Activated CD4-positive, alpha-beta T cell treated with anti-CD3 and anti-CD28 coated beads, Interleukin-2, amount 10 ng/mL, durations not matched to agents 24 days and 14 days (primary cell): ENCODE measurements at places on chromosomes 11 and 22.

- DNase-seq: no peak
These were observed 3.8 kb downstream of the PCNX3 start for GRCh38 chr11:65619281-65619928.

- DNase-seq: no peak
These were observed 88.7 kb downstream of the GALNT18 start for GRCh38 chr11:11533057-11533456.

DNA sequence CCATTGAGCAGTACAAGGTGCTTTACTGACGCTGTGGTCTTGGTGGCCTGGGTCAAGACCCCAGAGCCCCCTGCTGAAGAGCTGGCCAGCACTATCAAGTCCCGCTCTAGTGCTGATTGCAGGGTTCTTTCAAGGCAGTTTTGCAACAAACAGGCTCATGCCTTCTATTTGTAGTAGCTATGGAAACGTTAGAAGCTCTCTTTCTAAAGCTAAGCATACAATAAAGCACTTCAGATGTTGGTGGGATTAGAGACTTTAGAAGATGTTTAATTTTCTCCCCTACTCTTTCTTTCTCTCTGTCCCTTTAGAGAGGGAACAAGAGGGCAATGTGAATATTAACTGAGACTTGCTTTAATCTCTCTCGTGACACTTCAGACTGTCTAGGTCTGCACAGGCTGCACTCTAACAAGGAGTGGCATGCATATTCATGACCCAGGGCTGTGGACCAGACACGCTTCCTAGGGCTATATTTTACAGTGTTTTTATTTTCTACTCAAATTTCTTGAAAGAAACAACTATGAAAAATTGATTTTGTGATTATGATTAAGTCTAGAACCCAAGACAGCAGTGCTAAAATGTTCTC lies 138.6 kb downstream of the WNT7B start:
- DNase-seq: no peak

- no peak for DNase-seq
These were observed 77.4 kb upstream of the TMEM45B start for GRCh38 chr11:129738242-129738641.

DNA sequence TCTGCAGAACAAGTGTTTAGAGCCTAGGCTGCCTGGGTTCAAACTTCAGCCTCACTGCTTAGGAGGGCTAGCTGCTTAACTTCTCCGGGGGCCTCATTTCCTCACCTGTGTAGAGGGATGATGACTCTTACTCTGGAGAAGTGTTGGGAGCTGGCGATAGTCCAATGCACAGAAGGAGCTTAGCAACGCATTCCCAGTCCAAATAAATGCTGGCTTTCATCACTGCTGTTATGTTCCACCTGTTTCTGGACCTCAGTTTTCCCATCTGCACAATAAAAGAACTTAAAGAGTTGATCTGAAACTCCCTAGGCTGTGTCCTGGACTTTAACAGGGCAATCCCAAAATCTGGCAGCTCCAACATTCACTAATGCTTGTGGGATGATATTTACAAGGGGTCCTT lies 337.8 kb downstream of the MIAT start:
- DNase-seq: no peak

- no peak for DNase-seq
These were observed 54.8 kb downstream of the CSTPP1 start for GRCh38 chr11:46991391-46991790.

DNA sequence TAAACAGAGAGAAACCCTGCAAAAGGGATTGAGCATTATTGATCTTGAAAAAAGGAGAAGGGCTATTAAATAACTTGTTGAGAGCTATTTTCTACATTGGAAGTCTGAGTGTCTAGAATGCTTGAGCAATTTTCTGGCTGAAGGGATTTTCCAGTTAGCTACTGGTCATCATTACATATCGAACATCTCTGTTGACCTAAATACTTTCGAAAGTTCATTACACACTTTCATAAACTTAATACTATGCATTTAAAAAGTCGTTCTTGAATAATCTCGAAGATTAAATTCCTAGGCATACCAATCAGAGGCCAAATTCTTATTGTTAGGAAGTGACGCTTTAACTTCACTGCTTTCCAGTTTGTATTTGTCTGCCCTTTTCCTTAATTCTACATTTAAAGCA lies 13.7 kb downstream of the ETS1 start:
- no peak for DNase-seq

GRCh38 chr11:77090046-77090372 lies 12.6 kb upstream of the OMP start:
- no peak for DNase-seq

- DNase-seq: no peak
These were observed 736.5 kb downstream of the DLG2 start for GRCh38 chr11:84890676-84891075.
